Neural crest cell (in vitro differentiated cells): ENCODE measurements at places on chromosomes 2 and 18. TPM values are rescaled to one million over a fixed set of nuclear protein-coding genes. Genes with fewer than 3 reads are reported as not detected.

DNA sequence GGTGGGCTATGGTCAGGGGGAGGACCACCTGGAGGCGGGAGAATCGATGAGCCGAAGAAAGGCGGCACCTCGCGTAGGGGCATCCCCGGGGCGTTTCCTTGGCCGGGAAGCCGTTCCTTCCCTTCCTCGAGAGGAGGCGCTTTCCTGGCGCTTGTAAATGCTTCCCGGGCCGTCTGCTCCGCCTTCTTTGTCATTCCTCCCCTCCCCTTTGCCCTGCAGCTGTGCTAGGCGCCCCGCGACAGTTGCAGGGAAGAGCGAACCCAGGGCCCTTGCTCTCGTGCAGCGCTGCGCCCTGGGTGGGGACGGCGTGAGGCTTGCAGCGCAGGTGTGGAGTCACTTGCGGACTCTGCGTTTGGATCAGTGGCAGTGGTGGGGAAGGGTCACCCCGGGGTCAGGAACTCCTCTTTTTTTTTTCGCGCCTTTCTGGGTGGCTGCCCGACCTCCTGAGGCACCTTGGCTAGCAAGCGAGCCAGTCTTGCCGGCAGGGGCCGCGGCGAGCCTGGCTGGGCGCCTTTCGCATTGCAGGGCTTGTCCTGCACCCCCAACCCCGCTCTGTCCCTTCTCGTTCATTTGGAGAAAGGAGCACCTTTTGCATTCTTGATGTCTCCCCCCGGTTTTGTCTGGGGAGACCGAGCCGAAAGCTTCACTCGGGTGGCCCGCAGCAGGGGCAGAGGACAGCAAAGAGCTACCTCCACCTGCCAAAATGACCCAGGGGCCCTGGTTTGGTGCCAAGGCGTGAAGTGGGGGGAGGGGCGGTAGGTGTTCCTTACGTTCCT is 858 bp downstream of the KCNS3 start:
- H3K36me3 ChIP-seq = no peaks in the 10 kb centered on the region
- H3K4me3 ChIP-seq = peak overlapping the region; percentile 90
- H3K4me1 ChIP-seq = peaks cover 18% of the 10 kb centered on the region
- peaks cover 84% of the 10 kb centered on the region for H3K27me3 ChIP-seq

- no peak overlapping the region for H3K27ac ChIP-seq
- peaks cover 23% of the 10 kb centered on the region for H3K4me1 ChIP-seq
- DNase-seq = no peak
- no peak overlapping the region for H3K4me3 ChIP-seq
Observed at GRCh38 chr2:40242315-40242714, 209.6 kb downstream of the SLC8A1 start.

- H3K4me1 ChIP-seq = peaks cover 17% of the 10 kb centered on the region
- peak overlapping the region; percentile 31 for H3K4me3 ChIP-seq
- peaks cover 93% of the 10 kb centered on the region for H3K27me3 ChIP-seq
- no peak overlapping the region for H3K27ac ChIP-seq
- no peaks in the 10 kb centered on the region for H3K36me3 ChIP-seq
Observed at GRCh38 chr2:176131848-176132158, 2.3 kb downstream of the HOXD8 start.

GRCh38 chr2:83517727-83518368 is 941.2 kb downstream of the SUCLG1 start:
- no peaks in the 10 kb centered on the region for H3K27me3 ChIP-seq
- no peak overlapping the region for H3K27ac ChIP-seq
- no peak overlapping the region for H3K4me3 ChIP-seq
- peaks cover 5% of the 10 kb centered on the region for H3K36me3 ChIP-seq
- H3K4me1 ChIP-seq = no peaks in the 10 kb centered on the region

DNA sequence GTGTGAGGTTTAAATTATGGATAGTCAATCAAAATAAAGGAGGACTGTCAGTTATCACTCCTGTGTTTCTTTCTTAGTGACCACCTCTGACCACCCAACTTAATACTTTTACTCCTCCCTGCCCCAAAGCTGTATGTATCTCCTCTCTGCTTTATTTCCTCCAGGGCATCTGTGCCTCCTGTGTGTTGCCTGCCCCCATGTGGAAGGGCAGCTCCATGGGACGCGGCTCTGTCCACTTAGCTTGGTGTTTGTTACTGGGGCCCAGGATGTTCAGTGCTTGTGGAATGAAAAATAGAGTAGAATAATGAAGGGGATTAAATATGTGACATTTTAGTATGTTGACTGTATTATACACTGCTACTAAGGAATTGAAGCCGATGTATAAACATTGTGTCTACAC is 9.8 kb downstream of the ACP1 start:
- no peaks in the 10 kb centered on the region for H3K4me1 ChIP-seq
- no peak overlapping the region for H3K4me3 ChIP-seq
- H3K36me3 ChIP-seq = peaks cover 19% of the 10 kb centered on the region
- DNase-seq = no peak

GRCh38 chr2:16150456-16151280 is 210.3 kb downstream of the MYCN start:
- H3K4me3 ChIP-seq = no peak overlapping the region
- DNase-seq = no peak
- peaks cover 4% of the 10 kb centered on the region for H3K4me1 ChIP-seq
- H3K27me3 ChIP-seq = peaks cover 2% of the 10 kb centered on the region
- no peaks in the 10 kb centered on the region for H3K36me3 ChIP-seq

The ATP5MC3 gene
- 268 and 281 TPM in 2 replicates for total RNA-seq

DNA sequence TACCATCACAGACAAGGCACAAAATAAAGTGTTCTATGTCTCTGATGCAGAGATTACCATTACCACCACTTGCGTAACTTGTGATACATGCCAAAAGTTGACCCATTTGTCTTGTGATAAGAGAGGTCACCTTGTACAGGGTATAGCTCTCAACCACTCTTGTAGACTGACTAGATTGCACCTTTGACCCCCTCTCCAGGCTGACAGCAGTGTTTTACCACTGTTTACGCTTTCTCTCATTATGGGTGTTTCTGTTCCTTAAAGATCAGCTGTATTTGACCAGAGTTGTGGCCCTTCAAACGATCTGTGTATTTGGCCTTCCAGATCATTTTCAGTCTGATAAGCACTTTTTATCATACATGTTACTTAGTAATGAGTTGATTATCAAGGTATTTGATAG is 215.7 kb upstream of the HNMT start:
- no peak overlapping the region for H3K4me3 ChIP-seq
- H3K27ac ChIP-seq = no peak overlapping the region
- no peaks in the 10 kb centered on the region for H3K4me1 ChIP-seq
- no peak for DNase-seq

The ABCG8 gene
- total RNA-seq = not detected in 2 replicates

DNA sequence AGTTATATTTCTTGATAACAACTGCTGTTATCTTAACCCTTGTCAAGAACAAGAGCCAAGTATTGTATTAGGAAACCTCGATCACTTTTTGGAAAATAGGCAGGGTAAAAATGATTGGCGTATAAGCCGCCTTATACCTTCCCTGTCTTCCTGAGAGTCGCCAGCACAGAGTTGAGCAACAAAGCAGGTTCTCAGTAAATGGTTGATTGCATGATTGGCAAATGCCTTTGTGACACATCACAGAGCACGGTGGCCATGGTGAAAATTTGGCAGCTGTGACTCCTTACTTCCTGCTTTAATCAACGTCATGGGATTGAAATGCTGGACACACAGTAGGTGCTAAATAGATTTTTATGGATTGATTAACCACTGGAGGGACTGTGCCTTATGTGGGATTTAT is 3.9 kb upstream of the KLHL29 start:
- no peak for DNase-seq
- peak overlapping the region; percentile 87 for H3K27ac ChIP-seq
- peaks cover 26% of the 10 kb centered on the region for H3K27me3 ChIP-seq
- H3K4me1 ChIP-seq = peaks cover 22% of the 10 kb centered on the region
- H3K4me3 ChIP-seq = peak overlapping the region; percentile 76

The EGR4 gene
- not detected in 2 replicates for total RNA-seq

DNA sequence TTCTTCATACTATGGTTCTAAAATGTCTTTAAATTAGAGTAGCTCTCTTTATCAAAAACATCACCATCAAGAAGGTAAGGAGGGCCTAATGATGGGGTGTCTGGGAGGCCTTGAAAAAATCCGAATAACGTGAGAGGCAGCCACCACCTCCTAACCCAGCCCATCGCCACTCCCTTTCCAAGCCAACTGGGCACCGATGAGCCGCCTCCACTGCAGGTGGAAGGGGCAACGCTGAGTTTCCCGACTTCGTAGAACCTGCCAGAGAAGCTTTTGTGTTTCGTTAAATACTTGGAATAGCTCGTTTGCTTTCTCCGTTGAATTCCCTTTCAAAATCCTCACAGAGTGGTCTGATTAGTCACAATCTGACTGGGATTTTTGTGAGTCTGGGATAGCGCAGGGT is 22.0 kb upstream of the RPL31 start:
- DNase-seq = no peak
- H3K4me1 ChIP-seq = peaks cover 48% of the 10 kb centered on the region
- no peak overlapping the region for H3K27ac ChIP-seq
- H3K36me3 ChIP-seq = no peaks in the 10 kb centered on the region

GRCh38 chr18:11906926-11907874 is 917 bp downstream of the MPPE1 start:
- H3K27ac ChIP-seq = no peak overlapping the region
- peak overlapping the region; percentile 92 for H3K4me3 ChIP-seq
- no peaks in the 10 kb centered on the region for H3K36me3 ChIP-seq
- no peak for DNase-seq
- no peaks in the 10 kb centered on the region for H3K27me3 ChIP-seq
- peaks cover 20% of the 10 kb centered on the region for H3K4me1 ChIP-seq

- no peaks in the 10 kb centered on the region for H3K27me3 ChIP-seq
- no peak for DNase-seq
- H3K36me3 ChIP-seq = no peaks in the 10 kb centered on the region
- H3K4me3 ChIP-seq = no peak overlapping the region
Observed at GRCh38 chr2:150601280-150602038, 114.0 kb upstream of the RND3 start.

- no peaks in the 10 kb centered on the region for H3K36me3 ChIP-seq
- peak overlapping the region; percentile 83 for H3K4me3 ChIP-seq
- peaks cover 40% of the 10 kb centered on the region for H3K4me1 ChIP-seq
Observed at GRCh38 chr2:193502363-193503035, 1307.8 kb upstream of the TMEFF2 start.

GRCh38 chr2:9984217-9984739 is 32.8 kb downstream of the GRHL1 start:
- no peak overlapping the region for H3K27ac ChIP-seq
- no peaks in the 10 kb centered on the region for H3K36me3 ChIP-seq
- no peak overlapping the region for H3K4me3 ChIP-seq

DNA sequence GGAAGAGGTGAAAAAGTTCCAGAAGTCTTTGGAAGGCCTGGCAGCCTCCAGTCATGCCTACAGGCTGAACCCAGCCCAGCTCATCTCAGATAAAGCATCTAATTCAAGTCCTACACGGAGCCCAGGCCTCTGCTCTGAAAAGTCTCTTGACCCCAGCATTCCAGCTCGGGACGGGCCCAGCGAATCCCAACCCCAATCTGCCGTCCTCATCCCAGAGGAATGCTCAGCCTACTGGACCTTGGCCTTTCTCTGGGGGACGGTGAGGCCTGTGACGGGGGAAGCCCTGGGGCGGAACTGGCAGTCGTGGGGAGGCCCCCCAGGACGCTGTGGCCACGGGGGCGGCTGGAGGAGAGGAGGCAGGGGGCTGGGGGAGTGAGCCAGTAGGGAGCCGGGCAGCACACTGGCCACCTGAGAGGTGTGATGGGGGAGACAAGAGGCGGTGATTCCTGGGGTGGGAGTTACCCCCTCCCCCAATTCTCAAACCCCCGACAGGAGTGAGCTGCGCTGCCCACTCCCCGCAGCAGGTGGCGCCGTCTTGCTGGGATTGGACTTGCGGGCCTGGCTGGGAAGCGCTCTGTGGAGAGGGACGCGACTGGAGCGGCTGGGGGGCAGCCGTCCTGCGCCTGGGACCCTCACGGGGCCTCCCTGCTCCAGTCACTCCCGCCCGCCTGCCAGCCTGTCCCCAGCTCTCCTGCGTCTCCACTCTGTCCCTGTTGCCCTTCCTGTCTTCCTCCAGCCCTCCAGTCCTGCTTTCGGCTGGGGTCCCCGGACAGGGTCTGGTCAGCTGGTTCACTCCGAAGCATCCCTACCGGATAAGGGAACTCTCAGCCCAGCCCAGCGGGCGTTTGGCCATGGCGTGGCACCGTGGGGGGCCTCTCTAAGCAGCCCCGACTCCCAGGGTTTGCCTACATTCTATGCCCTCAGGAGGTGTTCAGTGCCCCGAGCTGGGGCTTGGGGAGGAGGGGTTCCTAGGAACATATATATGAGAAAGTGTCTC is 182.6 kb upstream of the HAAO start:
- DNase-seq = peak; percentile 83
- H3K27ac ChIP-seq = no peak overlapping the region
- H3K4me3 ChIP-seq = peak overlapping the region; percentile 13
- H3K4me1 ChIP-seq = peaks cover 40% of the 10 kb centered on the region

DNA sequence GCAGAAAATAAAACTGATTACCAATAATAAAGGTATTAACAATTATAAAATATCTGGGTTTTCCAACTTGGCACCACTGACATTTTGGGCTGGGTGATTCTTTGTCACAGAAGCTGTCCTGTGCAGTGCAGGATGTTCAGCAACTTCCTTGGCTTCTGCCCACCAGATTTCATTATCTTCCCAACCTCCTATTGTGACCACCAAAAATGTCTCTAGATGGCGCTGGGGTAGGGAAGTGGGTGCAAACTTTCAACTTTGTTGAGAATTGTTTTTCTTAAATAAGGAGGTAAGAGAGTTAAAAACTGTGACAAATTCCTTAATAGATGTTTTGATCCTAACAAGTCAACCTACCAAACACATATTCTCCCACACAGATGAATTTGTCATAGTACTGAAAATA is 90.1 kb downstream of the GAREM1 start:
- no peaks in the 10 kb centered on the region for H3K27me3 ChIP-seq
- H3K4me3 ChIP-seq = no peak overlapping the region
- DNase-seq = no peak
- H3K27ac ChIP-seq = no peak overlapping the region
- H3K36me3 ChIP-seq = peaks cover 2% of the 10 kb centered on the region
- H3K4me1 ChIP-seq = no peaks in the 10 kb centered on the region

- H3K27me3 ChIP-seq = no peaks in the 10 kb centered on the region
- no peak for DNase-seq
- no peaks in the 10 kb centered on the region for H3K4me1 ChIP-seq
- H3K36me3 ChIP-seq = no peaks in the 10 kb centered on the region
Observed at GRCh38 chr2:2842466-2842865, 511.4 kb upstream of the MYT1L start.

DNA sequence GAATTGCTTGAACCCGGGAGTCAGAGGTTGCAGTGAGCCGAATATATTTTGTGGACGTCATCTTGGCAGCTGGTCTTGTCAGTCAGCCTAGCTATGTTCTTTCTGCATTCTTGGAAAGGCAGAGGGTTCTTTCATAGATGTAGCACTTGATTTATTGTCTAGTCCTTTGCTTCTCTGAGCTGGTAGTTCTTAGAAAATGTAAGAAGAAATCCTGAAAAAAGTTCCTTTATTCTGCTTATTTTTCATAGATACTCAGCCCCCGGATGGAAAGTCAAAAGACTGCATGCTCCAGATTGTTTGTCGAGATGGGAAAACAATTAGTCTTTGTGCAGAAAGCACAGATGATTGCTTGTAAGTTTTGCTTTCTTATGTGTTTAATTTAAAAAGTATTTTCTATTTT is 21.3 kb downstream of the PLEKHB2 start:
- no peak overlapping the region for H3K4me3 ChIP-seq
- peaks cover 3% of the 10 kb centered on the region for H3K4me1 ChIP-seq
- peaks cover 21% of the 10 kb centered on the region for H3K36me3 ChIP-seq
